ENCODE measurements at places on chromosomes 5 and 9.

GRCh38 chr5:127608077-127608660, 40.7 kb upstream of the CTXN3 start:
- no peak for DNase-seq

- peak; percentile 78 for DNase-seq
Observed at GRCh38 chr5:75049456-75050351, 2.7 kb downstream of the GCNT4 start.

- DNase-seq: no peak
Observed at GRCh38 chr9:108325406-108325805, 530.4 kb downstream of the ACTL7B start.

DNA sequence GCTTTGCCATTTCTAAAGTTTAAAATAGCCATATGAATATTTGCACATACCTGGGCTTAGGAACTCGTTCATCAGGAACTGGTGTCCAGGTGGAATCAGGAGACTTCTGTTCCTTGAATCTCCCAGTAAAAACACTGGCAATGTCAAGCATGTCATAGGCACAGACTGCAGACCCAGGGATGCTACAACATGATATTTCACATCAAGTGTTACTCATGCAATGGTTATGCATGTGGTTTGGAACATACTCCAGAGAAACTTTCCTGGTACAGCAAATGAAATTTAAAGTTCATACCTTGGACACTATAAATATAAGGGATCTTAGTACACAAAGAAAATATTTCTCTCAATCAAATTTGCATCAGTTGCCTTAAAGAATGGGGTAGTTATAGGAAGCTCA, 92.2 kb downstream of the SEMA6A start:
- DNase-seq: no peak

- no peak for DNase-seq
Observed at GRCh38 chr9:75183306-75183705, 95.0 kb downstream of the OSTF1 start.

DNA sequence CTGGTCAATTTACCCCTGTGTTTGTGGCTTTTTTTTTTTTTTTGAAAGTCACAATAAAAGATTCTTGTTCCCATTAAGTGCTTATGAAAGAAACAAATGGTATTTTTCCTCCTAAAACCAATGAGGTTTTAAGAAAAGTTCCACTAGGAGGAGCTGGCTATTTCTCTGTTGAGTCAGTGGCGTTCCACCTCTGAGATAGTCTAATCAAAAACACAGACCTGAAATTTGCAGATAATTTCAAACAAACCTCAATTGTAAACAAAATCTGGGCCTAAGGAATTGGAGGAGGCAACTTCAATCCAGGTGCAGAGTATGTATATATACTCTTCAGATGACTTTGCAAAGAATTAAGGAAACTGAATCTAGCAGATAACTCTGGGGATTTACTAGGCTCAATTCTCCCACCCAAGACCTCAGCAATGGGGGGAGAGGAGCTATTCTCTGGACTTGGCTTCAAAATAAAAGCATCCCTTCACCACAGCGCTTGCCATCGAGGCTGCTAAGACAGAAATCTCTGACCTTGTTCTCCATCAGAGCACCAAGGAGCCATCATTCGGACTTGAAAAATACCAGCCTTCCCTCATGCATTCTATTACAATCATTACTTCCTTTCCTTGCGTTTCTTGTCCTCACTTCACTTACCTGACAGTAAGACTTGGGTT, 52.4 kb downstream of the FANCC start:
- DNase-seq: peak; percentile 35

DNA sequence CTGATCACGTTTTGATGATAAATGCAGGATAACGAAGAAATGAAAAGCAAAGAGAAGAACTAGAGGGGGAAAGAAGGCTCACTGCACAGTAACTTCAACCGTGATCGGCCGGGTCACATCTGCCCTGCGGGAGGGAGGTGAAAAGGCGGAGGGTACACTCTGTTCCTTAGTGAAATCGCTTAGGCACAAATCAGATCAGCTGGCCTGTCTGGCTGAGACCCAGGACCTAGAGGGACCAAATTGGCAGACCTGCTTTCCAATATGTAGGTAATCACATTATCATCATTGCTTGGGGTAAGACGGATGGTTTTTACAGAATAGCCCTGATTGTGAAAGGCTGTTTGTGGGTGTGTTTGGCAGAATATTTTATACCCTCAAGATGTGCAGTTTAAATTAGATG, 82.2 kb downstream of the SLC28A3 start:
- no peak for DNase-seq

- no peak for DNase-seq
Observed at GRCh38 chr9:93665637-93666438, 89.5 kb downstream of the PHF2 start.

DNA sequence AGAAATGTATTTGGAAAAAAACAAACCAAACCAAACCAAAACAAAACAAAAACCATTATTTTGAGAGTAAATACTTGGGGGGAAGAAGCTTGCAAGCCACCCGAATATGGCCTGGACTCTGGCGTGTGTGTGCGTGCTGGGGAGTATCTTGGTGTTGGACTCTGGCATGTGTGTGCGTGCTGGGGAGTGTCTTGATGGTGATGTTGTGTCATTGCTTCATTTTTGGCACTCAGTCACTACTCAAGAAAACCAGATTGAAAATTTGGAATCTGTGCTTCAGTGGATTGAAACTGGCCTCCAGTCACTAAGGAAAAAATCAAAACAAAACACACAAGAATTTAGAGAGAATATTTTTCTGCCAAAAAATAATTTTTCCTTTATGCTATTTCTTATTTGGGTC, 76.1 kb downstream of the ARRDC3 start:
- no peak for DNase-seq

GRCh38 chr5:80181618-80182211, 74.1 kb downstream of the SERINC5 start:
- peak; percentile 97 for DNase-seq

DNA sequence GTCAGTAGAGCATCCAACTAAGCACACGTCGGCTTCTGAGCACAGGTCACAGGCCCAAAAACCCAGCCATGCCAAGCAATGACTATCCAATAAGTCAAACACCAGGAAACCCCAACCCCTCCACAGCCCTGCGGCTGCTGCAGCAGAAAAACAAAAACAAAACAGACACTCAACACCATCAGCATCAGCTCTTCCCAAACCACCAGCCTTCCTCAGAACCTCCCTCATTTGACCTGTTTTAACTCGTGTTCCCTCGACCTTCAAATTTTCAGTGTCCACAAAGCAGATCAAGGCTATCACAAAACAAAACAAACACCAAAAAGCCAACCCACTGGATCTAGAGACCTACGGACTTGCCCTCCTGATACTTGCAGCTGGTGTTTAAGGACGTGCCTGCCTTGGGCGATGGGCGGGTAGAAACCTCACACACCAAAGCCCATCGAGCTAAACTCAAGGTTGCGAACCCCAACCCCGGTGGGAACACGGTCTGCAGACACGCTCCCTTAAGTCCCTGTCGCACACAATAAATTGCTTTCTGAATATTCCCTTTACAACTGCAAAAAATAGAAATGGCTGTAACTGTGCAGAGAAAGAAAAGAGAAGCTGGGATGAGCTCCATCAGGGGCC, 247.1 kb upstream of the ANKRD55 start:
- DNase-seq: no peak

GRCh38 chr5:178304761-178305645, 72.4 kb upstream of the PHYKPL start:
- no peak for DNase-seq

DNA sequence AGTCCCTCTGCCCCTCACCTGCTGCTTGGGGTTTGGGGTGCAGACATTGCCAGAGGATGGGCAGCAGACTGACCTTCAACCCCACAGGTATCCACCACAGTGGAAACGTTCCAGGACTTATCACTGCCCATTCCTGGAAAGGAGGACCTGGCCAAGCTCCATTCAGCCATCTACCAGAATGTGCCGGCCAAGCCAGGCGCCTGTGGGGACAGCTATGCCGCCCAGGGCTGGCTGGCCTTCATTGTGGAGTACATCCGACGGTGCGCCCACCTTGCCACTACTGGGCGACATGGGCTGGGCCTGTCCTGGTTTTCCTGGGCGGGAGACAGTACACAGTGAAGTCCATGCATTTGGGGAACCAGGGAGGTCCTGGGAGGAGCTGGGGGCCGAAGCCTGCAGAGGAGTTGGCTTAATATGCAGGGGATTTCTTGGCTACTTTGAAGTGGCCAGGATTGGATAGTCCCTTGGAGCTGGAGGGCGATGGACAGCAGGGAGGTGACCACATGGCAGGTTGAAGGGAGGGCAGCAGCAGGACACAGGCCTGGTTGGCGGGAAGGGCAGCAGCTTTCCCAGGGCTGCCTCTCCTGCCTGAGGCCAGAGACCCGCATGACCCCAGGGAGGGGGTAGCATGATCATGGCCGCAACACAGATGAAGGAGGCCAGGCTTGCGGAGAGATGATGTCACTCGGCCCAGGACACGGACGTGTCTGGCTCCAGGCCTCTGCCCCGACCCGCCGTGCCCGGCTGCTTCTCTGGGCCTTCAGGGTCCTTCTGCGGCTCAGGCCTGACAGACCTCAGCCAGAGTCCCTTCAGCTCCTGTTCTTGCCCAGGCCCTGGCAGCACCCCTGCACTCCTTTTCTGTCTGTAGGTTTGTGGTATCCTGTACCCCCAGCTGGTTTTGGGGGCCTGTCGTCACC, 34.6 kb downstream of the USP20 start:
- no peak for DNase-seq

DNA sequence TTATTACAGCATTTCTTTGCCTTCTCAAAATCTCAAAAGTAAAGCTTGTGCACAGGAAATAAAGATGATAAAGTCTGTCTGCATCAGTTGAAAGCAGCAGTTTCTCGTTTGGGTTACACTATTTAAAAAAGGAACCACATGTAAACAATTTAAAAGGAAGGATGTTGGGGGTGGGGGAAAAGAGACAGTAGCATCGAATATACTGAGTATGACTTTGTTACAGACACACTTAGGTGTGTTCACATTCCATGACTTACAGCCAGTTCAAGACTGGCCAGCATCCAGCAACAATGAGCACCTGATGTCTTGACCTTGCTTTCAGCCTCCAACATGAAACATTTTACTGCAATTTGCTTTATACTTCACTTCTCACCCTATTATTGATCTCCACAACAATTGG, 8.7 kb downstream of the GAPT start:
- no peak for DNase-seq

DNA sequence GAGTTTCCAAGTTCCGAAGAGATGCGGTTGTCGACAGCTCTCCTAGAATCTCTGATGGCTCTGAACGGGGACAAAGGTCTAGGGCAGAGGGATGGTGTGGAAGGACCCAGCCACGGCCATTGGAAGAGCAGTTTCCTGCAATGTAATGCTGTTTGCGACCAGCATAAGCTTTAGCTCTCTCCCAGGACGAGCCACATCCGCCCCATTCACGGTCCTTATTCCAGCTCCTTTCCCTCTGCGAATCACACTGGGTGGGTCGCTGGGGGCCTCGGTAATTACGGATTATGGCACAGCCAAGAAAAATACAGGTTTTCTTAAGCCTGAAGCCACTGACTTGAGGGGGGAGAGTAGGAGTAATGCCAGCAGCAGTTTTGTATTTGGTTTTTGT, 22.7 kb downstream of the ANXA2R start:
- peak; percentile 73 for DNase-seq

DNA sequence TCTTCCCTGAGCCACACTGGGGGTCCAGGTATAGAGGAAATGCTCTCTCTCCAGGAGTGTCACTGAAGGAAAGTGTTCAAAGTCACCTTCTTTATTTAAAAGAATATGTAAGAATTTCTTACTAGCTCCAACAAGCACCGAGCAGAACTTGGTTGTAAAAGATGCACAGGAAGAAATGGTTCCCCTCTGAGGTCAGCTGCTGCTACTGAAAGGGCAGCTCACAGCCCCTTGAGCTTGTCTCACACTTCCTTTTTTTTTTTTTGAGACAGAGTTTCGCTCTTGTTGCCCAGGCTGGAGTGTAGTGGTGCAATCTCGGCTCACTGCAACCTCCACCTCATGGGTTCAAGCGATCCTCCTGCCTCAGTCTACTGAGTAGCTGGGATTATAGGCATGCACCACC, 77.2 kb downstream of the PRRT1B start:
- DNase-seq: no peak

GRCh38 chr5:177066224-177066623, 20.5 kb upstream of the FGFR4 start:
- no peak for DNase-seq

All from HT-29 (cell line).